ENCODE measurements at places on chromosomes 3 and 15.

DNA sequence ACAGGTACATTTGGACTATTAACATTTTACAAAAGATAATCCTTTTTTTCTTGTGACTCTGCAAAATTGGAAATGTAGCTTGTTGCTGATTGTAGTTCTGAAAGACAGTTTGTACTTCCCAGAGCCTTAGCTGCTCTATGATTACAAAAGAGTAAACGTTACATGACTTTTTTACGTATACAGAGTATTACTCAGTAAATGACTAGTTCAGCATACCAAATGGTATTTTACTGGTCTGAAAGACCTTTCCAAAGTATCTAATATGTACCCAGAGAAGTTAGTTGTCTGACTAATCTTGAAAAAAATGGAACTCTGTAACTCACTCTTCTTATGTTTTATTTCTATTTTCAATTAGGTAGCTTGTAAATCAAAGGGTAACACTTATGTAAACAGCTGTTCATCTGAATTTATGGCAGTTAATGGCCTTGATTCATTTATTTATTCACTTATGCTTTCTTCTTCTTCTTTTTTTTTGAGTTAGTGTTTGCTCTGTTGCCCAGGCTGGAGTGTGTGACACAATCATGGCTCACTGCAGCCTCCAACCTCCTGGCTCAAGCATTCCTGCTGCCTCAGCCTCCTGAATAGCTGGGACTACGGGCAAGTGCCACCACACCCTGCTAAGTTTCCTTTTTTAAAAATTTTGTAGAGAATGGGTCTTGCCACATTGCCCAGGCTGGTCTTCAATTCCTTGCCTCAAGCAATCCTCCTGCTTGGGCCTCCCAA lies 151.7 kb downstream of the C3orf38 start:
- H3K4me3 ChIP-seq: no peak overlapping the region
- DNase-seq: no peak
- no peaks in the 10 kb centered on the region for H3K27me3 ChIP-seq
- no peaks in the 10 kb centered on the region for H3K4me1 ChIP-seq

- H3K27ac ChIP-seq: no peak overlapping the region
- H3K27me3 ChIP-seq: no peaks in the 10 kb centered on the region
- no peak for DNase-seq
- H3K36me3 ChIP-seq: peaks cover 6% of the 10 kb centered on the region
- no peaks in the 10 kb centered on the region for H3K4me1 ChIP-seq
Measured at GRCh38 chr3:141969711-141970110, 93.3 kb downstream of the ATP1B3 start.

GRCh38 chr15:55780292-55780691 lies 37.3 kb upstream of the PRTG start:
- no peak overlapping the region for H3K4me3 ChIP-seq
- H3K27ac ChIP-seq: no peak overlapping the region
- peaks cover 12% of the 10 kb centered on the region for H3K27me3 ChIP-seq
- no peaks in the 10 kb centered on the region for H3K4me1 ChIP-seq

DNA sequence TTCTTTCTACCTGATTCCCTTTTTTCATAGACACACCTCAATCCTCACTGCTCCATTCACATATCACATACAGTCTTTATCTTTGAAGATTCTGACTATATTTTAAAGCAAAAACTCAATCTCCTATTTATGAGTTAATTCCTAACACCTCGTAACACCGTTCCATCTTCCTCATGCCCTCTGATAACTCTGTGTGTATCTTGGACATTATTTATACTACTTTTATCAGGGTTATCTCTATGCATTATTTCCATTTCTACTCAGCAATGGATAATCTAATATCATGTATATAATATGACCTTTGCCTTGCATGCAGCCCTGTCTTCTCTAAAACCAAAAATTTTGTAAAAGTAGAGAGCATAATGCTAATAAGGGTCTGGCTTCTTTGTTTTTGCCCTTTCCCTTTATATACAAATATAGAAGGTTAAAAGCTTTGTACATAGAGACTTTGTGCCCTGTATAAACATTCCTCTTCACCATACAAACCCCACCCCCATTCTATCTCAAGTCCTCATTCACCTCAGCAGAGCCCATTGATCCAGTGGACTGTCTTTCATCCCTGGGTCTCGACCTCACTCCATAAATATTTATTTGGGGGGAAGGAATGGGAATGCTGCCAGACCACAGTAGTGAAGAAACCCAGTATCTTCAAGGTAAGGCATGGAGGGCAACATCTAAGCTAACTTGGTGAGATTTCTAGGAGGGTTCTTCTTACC lies 21.8 kb downstream of the TRIM42 start:
- H3K4me1 ChIP-seq: no peaks in the 10 kb centered on the region
- no peak overlapping the region for H3K4me3 ChIP-seq
- DNase-seq: no peak

- H3K27me3 ChIP-seq: no peaks in the 10 kb centered on the region
- peak overlapping the region; percentile 30 for H3K27ac ChIP-seq
- no peaks in the 10 kb centered on the region for H3K36me3 ChIP-seq
- no peak overlapping the region for H3K4me3 ChIP-seq
- H3K4me1 ChIP-seq: peaks cover 19% of the 10 kb centered on the region
Measured at GRCh38 chr3:48219543-48219942, 3.8 kb upstream of the CAMP start.

DNA sequence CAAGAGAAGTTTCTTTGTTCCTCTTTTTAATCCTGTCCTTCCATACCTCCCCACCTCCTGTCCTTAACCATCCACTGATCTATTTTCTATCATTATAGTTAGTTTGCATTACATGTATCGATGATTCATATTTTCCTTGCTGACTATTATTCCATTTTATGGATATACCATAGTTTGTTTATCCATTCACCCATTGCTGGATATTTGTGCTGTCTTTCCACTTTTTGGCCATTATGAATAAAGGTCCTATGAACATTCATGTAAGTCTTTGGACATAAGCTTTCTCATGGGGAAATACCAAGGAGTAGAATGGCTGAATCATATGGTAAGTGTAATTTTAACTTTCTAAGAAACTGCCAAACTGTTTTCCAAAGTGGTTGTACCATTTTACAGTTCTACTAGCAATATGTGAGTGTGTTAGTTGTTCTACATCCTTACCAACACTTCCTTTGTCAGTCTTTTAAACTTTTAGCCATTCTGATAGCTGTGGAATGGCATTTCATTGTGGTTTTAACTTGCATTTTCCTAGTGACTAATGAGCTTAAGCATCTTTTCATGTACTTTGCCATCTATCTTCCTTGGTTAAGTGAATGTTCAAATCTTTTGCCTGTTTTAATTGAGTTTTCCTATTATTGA lies 11.7 kb downstream of the ATP6V1A start:
- H3K27ac ChIP-seq: no peak overlapping the region
- no peak overlapping the region for H3K4me3 ChIP-seq
- H3K36me3 ChIP-seq: no peaks in the 10 kb centered on the region

GRCh38 chr15:68536331-68537095 lies 42.3 kb upstream of the CORO2B start:
- H3K36me3 ChIP-seq: no peaks in the 10 kb centered on the region
- DNase-seq: no peak
- no peaks in the 10 kb centered on the region for H3K27me3 ChIP-seq
- peak overlapping the region; percentile 30 for H3K27ac ChIP-seq
- no peak overlapping the region for H3K4me3 ChIP-seq
- H3K4me1 ChIP-seq: no peaks in the 10 kb centered on the region

DNA sequence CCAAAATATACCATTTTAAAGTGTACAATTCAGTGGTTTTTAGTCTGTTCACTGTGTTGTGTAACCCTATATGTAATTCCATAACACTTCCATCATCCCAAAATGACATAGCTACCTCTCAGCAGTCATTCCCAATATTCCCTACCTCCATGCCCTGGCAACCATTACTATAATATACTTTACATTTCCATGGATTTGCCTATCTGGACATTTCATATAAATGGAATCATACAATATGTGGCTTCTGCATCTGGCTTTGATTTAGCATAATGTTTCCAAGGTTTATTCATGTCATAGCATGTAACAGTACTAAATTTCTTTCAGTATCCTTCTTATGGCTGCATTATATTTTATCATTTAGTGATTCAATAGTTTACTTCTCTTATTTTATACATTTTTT lies 25.3 kb downstream of the FAM98B start:
- H3K27ac ChIP-seq: no peak overlapping the region
- DNase-seq: no peak
- H3K4me3 ChIP-seq: no peak overlapping the region
- H3K36me3 ChIP-seq: peaks cover 55% of the 10 kb centered on the region
- no peaks in the 10 kb centered on the region for H3K27me3 ChIP-seq
- H3K4me1 ChIP-seq: no peaks in the 10 kb centered on the region

DNA sequence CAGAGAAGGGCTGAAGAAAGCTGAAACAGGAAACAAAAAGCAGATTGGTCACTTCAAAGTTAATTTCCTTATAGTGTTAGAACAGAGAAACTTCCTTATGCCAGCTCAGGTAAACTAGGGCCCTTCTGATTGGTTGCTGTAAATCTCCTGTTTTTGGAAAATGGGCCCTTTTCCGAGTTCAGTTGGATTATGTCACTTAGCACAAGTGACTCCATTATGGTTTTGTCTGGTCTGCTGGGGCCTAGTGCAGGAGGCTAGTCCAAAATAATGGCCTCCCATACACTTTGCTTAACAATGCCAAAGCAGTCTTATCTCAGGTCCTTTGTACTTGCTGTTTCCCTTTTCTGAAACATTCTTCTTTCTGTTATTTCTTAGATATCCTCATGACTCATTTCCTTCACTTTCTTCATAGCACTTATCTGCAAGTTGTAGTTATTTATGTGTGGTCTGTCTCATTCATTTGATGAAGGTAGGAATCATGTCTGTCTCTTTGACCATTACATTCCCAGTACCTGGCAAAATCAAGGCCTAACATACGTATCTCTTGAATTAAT lies 7.7 kb upstream of the DCP1A start:
- H3K36me3 ChIP-seq: no peaks in the 10 kb centered on the region
- no peak overlapping the region for H3K27ac ChIP-seq
- no peak for DNase-seq
- no peak overlapping the region for H3K4me3 ChIP-seq

- peaks cover 23% of the 10 kb centered on the region for H3K4me1 ChIP-seq
- no peaks in the 10 kb centered on the region for H3K36me3 ChIP-seq
- H3K4me3 ChIP-seq: no peak overlapping the region
- H3K27me3 ChIP-seq: no peaks in the 10 kb centered on the region
- DNase-seq: no peak
Measured at GRCh38 chr15:40360015-40360414, 2.0 kb downstream of the DISP2 start.

DNA sequence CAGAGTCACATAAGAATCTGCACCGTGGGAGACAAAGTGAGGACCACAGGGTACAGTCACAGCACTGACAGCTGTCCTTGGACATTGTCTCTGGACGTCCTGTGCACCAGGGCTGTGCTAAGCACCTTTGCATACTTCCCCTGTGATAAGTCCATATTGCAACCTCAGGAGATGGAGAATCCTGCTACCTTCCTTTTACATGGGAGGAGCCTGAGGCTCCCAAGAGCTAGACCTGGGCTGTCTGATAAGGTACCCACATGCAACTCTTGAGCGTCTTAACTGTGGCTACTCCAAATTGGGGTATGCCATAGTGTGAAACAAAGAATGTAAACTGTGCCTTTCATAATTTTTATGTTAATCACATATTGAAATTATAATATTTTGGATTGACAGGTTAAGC lies 2.5 kb upstream of the FETUB start:
- peaks cover 13% of the 10 kb centered on the region for H3K4me1 ChIP-seq
- DNase-seq: no peak
- H3K27me3 ChIP-seq: peaks cover 18% of the 10 kb centered on the region
- no peak overlapping the region for H3K27ac ChIP-seq
- H3K36me3 ChIP-seq: no peaks in the 10 kb centered on the region

DNA sequence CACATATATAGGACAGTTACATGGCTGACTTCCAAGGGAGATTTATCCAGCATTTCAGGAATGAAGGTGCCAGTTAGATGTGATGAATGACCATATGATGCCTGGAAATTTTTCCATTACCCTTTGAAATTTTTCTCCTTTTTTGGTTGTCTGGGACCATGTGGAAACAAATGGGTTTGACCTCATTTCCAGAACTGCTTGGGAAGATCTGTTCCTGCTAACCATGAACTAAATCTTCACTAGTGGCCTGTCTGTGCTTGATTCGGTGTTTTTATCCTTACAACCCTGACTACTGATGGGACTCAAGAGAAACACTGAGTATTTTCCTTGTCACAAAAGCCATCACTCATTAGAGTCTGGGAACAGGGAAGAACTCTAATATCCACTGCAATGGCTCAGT lies 409.4 kb downstream of the PDCD6IP start:
- no peak for DNase-seq
- H3K4me3 ChIP-seq: no peak overlapping the region
- H3K4me1 ChIP-seq: peaks cover 10% of the 10 kb centered on the region
- no peak overlapping the region for H3K27ac ChIP-seq
- H3K27me3 ChIP-seq: no peaks in the 10 kb centered on the region

DNA sequence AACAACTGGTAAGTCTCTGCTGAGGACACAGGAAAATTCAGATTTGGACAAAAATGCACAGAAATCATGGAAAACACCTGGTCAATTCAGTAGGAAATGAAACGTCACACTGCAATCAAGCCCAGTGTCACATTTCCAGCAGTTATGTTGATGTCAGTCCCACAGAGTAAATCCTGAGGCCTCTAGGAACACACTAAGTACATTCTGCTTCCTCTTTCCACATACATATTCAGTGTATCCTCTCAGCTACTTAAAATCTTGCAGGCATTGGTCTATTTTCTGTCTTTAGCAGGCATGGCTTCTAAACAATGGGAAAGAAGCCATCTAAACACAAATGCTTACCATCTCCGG lies 207.8 kb downstream of the PLCL2 start:
- peaks cover 58% of the 10 kb centered on the region for H3K4me1 ChIP-seq
- no peak for DNase-seq
- no peaks in the 10 kb centered on the region for H3K27me3 ChIP-seq
- peaks cover 3% of the 10 kb centered on the region for H3K36me3 ChIP-seq

DNA sequence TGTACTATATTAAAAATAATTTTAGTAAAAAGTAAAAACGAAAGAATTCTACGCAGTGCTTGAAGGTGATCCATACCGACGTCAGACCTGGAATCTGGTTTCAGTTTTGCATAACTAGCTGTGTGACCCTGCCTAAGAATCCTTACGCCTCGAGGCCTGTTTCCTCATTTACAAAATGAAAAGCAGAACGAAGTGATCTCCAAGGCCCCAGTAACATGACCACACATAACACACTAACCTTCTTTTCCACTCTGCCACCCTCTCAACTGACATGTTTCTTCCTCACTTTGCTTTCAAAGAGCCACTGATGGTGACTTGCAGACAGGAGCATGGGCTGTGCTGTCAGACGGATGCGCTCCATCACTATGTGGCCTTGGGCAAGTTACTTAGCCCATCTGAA lies 4.8 kb downstream of the MESD start:
- H3K36me3 ChIP-seq: peaks cover 19% of the 10 kb centered on the region
- no peaks in the 10 kb centered on the region for H3K27me3 ChIP-seq
- DNase-seq: no peak
- H3K27ac ChIP-seq: peak overlapping the region; percentile 34
- peaks cover 61% of the 10 kb centered on the region for H3K4me1 ChIP-seq
- H3K4me3 ChIP-seq: no peak overlapping the region
